CMK (cell line): ENCODE measurements at places on chromosomes 4 and X.
A peak's percentile ranks its signal among the peaks of the same experiment; 100 is the strongest.

- DNase-seq, result no peak
Measured at GRCh38 chr4:139740121-139740520, 74.5 kb downstream of the MGST2 start.

DNA sequence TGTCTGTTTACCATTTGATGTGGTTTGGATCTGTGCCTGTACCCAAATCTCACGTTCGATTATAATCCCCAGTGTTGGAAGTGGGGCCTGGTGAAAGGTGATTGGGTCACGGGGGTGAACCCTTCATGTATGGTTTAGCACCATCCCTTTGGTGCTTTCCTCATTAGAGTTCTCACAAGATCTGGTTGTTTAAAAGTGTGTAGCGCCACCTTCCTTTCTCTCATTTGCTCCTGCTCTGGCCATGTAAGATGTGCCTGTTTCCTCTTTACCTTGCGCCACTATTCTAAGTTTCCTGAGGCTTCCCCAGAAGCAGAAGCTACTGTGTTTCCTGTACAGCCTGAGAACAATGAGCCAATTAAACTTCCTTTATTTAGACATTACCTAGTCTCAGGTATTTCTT, 610.7 kb upstream of the ADGRL3 start:
- DNase-seq, result no peak

DNA sequence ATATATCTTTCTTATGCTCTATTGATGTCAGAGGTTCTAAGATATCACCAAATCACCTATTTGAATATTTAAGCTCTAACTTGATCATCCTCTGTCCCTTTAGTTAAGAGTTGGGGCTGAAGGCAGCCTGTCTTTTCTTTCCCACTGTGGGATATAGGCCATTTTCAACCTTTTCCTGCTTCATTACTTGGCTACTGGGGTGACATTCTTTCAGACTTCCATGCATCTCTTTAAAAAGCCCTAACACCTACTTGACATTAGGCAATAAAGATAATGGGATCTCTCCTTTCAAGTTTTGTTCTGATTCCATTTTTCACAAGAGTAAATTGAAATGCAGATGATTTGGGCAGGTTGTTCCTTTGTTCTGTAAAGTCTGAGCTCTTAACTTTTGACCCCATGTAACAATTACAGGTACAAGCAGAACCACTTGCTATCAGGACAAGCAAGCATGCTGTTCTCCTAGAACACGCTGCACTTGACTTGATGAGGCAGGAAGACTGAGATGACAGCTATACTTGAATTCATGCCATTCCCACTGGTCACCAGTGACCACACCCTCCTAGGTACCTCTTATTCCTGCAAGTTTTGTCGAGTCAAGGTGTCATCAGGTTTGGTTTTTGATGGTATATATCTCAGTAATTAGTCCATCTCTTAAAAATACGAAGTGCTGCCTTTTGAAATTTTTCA, 18.2 kb downstream of the HOPX start:
- no peak for DNase-seq

GRCh38 chr4:85722807-85723206, 247.9 kb downstream of the ARHGAP24 start:
- no peak for DNase-seq

GRCh38 chrX:17822351-17822750, 38.7 kb downstream of the RAI2 start:
- DNase-seq, result no peak

- no peak for DNase-seq
Measured at GRCh38 chrX:44989995-44990770, 117.2 kb downstream of the KDM6A start.

DNA sequence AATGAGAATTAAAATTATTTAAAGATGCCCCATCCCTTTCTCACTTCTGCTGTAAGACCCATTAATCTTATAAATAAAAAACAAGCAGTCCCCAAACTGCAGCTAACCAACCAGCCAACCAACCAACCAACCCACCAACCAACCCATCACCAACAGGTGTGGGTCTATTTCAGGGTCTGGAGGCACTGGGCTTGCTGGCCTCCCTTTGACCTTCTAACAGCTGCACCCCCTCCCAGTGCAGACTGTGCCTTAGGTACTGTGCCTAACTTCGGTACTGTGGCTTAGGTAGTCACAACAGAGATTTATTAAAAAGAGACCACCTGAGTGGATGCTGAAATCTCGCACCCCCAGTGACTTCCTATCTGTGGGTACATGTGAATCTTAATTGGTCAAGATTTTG, 128.1 kb downstream of the SORBS2 start:
- DNase-seq, result no peak

DNA sequence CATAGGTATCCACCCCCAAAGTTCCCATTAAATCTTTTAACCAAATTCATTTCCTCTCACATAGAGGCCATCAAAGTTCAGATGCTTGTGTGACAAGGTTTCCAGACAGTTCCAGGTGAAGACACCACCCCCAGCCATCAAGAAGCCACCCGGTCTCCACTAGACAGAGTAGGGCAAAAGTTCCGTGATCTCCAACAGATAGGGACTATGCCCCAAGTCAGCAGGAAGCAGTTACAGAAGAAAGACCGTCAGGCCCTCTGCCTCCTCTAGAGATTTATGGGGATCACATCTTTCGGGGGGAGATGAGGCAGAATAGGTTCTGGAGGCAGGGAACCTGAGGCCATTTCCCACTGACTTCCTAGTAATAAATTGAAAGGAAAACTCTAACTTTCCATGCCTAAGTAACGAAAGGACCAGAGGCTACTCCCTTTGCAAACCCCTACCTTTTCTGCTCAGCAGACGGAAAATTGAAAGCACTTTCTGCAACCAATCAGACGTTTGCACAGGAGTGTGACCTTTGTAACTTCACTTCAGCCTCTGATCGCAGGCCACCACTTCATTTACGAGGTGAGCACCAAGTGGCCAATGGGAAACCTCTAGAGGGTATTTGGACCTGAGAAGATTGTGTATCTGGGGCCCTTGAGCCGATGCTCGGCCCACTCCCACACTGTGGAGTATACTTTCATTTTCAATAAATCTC, 18.5 kb upstream of the ZNF280C start:
- DNase-seq, result no peak

DNA sequence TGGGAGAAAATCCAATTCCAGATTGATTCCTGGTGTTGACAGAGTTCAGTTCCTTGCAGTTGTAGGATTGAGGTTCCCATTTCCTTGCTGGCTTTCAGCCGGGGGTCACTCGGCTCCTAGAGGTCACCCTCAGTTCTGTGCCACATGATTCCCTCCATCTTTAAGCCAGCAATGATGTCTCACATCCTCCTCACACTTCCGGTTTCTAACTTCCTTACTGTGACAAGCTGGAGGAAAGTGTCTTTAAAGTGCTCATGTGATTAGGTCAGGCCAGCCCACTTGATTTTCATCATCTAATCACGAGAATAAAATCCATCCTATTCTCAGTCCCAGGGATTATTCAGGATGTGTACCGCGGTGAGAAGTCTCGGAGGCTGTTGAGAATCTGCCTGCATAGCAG, 19.4 kb upstream of the SMIM31 start:
- no peak for DNase-seq

GRCh38 chr4:112818594-112818965, 181.6 kb downstream of the LARP7 start:
- no peak for DNase-seq

DNA sequence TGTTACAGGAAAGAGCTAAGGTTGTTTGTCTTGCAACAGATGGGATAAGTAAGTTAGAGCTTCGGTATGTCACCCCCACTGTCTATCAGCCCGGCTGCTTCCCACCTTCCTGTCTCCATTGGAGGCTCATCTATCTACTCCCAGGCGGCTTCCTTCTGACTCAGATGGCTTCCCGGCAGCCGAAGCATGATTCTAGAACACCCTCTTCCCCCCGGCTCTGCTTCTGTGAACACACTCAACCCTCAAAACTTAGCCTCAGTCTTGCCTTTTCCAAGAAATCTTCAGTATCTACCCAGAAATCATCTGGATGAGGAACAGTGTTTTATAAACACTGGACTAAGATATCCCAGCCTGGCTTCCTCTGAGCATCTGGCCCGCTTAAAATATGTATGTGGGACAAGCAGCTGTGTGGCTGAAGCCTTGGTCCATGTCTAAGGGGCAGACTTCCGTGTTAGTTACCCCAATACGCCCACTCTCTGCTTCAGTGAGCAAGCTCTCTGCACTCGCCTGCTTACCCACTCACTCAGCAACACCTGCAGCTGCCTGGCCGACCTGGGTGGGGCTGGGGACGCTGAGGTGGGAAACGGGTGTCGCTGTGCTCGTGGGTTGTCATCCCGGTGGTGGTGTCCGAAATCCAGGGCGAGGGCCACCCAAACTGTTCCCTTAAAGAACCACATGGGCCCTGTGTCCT, 12.0 kb upstream of the SLC2A9 start:
- DNase-seq, result peak; percentile 68

- DNase-seq, result no peak
Measured at GRCh38 chrX:154352466-154352865, 22.0 kb downstream of the FLNA start.

GRCh38 chr4:78345237-78345636, 206.3 kb upstream of the ANXA3 start:
- no peak for DNase-seq

GRCh38 chr4:65391382-65391781, 278.9 kb downstream of the EPHA5 start:
- DNase-seq, result no peak

- no peak for DNase-seq
Measured at GRCh38 chr4:8688041-8688907, 95.7 kb downstream of the CPZ start.

GRCh38 chr4:56976283-56976836, 1.0 kb downstream of the NOA1 start:
- no peak for DNase-seq

DNA sequence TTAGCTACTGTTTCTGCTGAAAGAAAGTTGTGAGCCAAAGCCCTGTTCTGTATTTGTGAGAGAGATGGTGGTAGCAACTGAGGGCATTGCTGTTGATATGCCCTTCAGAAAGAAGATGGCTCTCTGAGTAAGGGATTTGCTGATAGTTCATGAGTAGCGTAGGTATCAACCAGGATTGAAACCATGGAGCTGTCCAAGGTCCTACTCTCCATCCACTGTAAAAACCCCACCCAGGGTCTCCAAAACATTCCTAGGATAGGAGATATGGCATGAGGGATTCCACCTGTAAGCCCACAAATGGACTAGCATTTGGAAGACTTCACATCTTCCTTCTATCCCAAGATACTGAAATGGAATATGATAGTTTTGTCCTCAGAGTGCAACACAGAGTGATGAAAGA, 277.1 kb upstream of the PRKX start:
- DNase-seq, result no peak

DNA sequence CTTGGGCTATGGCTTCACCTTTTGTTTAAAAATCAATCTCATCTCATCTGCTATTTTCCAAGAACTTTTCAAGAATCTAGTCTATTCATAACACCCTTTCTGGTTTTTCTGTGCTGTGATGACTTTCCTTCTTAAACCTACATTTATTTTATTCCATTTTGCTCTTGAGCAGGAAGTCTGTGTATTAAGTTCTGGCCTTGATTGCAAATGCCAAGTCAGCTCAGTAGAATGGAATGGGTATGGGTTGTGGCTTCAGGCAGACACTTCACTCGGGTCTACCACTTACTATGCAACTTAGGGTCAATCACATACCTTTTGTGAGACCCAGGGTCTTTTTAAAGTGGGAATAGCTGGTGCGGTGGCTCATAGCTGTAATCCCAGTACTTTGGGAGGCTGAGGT, 522.3 kb downstream of the TRIML1 start:
- no peak for DNase-seq

- no peak for DNase-seq
Measured at GRCh38 chr4:17809667-17810066, 890 bp downstream of the DCAF16 start.

DNA sequence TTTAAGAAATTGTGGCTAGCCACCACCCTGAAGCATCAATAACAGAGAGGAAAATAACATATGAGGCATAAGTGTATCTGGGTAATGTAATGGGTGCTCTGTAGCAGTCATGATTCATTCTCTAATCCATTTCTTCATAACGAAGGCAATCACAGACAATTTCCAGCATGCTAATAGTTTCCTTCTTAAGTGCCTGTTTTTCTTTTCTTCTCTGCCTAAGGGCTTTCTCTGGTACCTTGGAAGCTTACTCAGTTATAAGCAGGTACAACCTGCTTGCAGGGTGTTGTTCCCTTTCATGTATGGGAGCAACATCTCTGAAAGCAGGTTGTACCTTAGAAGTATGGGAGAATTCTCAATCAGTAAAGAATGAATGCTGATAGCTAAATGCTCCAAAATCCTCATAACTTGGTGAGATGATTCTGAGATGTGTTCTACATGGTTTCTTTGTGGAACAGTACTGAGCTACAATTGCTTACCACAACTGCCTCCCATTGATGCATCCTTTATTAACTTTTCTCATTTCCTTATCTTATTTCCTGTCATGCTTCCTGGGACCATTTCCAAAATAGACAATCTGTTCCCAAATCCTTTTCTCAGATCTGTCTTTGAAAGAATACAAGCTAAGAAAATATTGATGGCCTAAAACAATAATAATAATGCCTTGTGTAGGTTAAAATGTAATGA, 247.6 kb downstream of the PAPSS1 start:
- no peak for DNase-seq

- DNase-seq, result no peak
Measured at GRCh38 chr4:57672846-57673433, 562.8 kb upstream of the IGFBP7 start.

GRCh38 chr4:59608466-59608865, 1591.7 kb upstream of the ADGRL3 start:
- DNase-seq, result no peak

DNA sequence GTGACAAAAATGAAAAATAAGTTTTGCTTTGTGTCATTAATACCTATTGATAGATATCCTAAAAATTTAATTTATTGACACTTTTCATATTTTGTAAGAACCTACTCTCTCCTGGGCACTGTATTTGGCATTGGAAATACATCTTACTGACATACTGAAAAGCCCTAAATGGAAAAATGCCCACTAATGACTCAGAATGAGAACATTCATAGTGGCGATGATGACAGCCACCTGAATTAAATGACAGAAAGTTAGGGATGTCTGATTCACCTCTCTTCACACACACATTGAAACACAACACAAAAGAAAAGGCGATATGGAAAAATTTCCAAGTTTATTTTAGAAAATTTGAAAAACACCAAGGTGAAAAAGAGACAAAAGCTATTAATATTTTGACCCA, 992.3 kb downstream of the STPG2 start:
- no peak for DNase-seq

DNA sequence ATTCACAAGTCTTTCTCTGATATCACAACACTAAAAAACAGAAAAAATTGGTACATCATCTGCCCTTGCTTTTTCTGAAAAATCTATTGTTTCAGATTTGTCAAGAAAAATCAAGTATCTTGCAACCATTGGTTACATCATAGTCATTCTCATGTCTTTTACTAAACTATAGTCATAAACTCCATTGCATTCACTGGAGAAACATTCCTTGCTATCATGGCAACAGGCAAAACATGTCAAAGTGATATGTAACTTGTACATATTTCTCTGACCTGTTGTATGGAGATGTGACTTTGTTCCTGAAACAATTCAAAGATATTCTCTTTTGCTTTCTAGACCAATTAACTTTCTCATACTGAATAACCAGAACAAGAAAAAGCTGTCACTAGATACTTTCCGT, 121.9 kb upstream of the ANK2 start:
- DNase-seq, result no peak

- no peak for DNase-seq
Measured at GRCh38 chr4:120771907-120772306, 150.6 kb downstream of the PRDM5 start.

- no peak for DNase-seq
Measured at GRCh38 chr4:118417325-118417724, 64.5 kb upstream of the PRSS12 start.
